Fibroblast of mammary gland (primary cell): ENCODE measurements at places on chromosomes 3 and 15.

DNA sequence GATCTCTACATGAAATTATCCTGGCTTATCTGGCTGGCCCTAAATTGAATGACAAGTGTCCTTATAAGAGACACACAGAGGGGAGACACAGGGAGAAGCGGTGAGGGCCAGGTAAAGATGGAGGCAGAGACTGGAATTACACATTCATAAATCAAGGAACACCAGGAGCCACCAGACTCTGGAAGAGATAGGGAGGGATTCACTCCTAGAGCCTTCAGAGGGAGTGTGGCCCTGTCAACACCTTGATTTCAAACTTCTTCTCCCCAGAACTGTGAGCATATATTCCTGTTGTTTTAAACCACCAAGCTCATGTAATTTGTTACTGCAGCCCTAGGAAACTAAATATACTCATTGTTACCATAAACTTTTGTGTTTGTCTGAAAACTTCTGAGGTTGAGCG, 193.7 kb downstream of the THRB start:
- DNase-seq: no peak

DNA sequence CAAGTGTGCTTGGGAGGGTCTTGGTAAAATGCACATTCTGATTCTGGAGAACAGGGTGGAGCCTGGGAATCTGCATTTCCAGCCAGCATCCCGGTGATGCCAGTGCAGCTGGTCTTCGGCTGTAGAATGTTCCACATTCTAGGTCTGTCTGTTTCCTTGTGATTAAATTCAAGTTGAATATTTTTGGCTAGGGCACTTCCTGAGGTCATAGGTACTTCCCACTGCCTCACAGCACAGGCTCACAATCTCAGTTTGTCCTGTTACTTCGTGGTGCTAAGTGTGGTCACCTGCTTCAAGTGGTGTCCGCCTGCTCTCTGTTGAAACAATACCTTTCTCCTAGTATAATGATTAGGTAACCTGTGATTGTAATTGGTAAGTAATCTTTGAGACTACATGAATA, 40.1 kb downstream of the FLNB start:
- DNase-seq: no peak

- DNase-seq: peak; percentile 41
Measured at GRCh38 chr3:67349551-67350174, 304.7 kb downstream of the SUCLG2 start.

GRCh38 chr15:63718590-63719035, 115.1 kb downstream of the HERC1 start:
- peak; percentile 81 for DNase-seq

DNA sequence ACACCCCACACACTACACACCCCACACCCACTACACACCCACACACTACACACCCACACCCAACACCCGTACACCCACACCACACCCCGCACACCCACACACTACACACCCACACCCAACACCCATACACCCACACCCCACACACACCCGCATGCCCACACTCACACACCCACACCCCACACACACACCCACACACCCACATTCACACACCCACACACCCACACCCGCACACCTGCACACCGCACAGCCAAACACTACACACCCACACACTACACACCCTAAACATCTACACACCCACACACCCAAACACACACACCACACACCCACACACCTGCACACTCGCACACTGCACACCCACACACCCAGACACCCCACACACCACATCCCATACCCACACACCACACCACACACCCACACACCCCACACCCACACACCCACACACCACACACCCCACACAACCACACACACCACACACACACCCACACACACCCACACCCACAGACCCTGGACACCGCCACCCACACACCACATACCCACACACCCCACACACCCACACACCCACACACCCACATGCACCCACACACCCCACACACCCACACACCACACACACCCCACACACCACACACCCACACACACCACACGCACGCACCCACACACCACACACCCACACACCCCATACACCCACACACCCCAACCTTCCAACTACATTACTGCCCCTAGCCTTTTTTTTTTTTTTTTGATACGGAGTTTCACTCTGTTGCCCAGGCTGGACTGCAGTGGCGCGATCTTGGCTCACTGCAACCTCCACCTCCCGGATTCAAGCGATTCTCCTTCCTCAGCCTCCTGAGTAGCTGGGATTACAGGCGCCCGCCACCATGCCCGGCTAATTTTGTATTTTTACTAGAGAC, 16.9 kb downstream of the CEP19 start:
- DNase-seq: no peak

- no peak for DNase-seq
Measured at GRCh38 chr15:79987569-79987955, 16.6 kb upstream of the BCL2A1 start.

DNA sequence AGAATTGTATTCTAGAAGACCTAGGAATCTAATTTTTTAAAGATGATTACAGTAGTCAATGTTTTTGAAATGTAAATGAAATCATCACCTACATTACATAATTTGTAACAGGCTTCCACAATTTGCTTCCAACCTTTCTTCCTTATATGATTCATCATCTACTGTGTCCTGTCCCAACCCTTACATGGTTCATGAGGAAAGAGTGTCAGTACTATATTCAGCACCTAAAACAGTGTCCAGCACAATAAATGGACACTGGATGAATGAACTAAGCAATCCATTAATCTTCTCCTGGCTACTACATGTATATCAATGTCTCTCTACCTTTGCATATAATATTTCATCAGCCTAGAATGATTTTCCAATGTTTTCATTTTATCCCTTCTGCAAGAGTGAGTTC, 12.2 kb downstream of the FGF12 start:
- no peak for DNase-seq

- DNase-seq: peak; percentile 94
Measured at GRCh38 chr3:48402281-48402732, 27.6 kb downstream of the PLXNB1 start.

GRCh38 chr3:97417-98258, 98.9 kb upstream of the CHL1 start:
- DNase-seq: peak; percentile 17

DNA sequence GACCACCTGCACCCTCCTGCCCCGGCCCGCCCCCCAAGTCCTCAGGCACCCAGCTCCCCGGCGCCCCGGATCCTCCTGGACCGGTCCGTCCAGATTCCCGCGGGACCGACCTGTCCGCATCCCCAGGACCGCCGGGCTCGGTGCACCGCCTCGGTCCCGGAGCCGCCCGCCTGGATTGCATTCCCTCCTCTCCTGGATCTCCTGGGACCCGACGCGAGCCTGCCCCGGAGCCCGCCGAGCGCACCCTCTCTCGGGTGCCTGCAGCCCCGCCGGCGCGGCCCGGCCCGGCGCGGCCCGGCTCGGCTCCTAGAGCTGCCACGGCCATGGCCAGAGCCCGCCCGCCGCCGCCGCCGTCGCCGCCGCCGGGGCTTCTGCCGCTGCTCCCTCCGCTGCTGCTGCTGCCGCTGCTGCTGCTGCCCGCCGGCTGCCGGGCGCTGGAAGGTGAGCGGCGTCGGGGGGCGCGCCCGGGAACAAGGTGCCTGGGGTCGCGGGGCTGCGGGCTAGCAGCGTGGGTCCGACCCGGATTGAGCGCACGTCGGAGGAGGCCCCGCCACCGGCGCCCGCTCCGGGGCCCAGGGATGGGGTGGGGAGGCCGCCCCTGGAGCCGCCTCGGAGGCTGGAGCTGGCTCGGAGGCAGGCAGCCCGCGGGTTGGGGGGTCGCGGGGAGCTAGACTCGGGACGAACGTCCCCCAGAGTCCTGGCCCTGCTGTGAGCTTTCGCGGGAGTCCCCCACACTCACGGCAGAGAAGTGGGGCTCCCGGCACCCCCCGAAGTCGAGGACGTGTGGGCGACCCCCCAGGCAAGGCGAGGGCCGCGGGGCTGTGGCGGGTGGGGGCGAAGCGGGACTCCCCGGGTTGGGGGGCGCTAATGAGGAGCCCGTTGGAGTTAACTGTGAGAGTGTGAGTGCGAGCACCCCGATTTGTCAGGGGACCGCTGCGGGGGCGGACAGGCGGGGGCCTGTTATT, 610 bp downstream of the EPHB3 start:
- no peak for DNase-seq

DNA sequence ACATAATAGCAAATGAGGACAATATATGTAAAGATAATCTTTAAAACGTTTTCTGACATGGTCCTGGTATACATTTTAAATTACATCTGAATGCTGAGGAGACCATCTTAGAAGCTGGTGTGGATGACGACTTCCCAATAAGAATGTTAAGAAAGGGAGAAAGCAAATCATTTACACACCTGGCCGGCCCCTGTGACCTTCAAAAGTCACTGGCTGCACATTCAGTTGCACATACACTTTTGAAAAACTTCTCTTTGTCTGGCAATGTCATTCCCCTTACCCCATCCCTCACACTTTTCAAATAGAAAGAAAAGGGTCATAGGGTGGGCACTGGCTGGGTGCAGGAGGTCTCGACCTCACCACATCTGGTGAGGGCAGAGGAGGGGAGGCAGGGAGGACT, 391.0 kb downstream of the MECOM start:
- no peak for DNase-seq

- peak; percentile 72 for DNase-seq
Measured at GRCh38 chr3:21273259-21274025, 477.6 kb downstream of the ZNF385D start.

DNA sequence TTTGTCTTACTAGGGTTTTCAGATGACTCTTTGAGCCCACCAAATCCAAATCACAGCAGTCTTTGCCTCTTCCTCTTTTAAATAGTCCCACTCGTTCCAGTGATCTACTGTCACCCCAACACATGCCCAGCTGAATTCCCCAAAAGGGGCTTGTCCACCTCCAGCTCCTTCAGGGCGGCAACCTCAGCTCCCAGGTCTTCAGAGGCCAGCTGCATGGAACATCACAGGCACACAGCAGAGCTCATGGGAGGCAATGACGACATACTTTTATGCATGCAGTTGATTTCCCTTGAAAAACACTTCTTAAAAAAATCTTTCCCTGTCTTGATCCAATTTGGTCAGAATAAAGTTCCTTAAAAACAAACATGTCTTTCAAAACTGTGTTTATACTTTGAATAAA, 244.3 kb upstream of the NR2F2 start:
- no peak for DNase-seq

- DNase-seq: no peak
Measured at GRCh38 chr3:190336516-190337189, 14.4 kb upstream of the CLDN1 start.

GRCh38 chr3:23968463-23969184, 23.5 kb downstream of the NR1D2 start:
- DNase-seq: peak; percentile 82

GRCh38 chr15:53328341-53328740, 431.1 kb downstream of the WDR72 start:
- DNase-seq: no peak

DNA sequence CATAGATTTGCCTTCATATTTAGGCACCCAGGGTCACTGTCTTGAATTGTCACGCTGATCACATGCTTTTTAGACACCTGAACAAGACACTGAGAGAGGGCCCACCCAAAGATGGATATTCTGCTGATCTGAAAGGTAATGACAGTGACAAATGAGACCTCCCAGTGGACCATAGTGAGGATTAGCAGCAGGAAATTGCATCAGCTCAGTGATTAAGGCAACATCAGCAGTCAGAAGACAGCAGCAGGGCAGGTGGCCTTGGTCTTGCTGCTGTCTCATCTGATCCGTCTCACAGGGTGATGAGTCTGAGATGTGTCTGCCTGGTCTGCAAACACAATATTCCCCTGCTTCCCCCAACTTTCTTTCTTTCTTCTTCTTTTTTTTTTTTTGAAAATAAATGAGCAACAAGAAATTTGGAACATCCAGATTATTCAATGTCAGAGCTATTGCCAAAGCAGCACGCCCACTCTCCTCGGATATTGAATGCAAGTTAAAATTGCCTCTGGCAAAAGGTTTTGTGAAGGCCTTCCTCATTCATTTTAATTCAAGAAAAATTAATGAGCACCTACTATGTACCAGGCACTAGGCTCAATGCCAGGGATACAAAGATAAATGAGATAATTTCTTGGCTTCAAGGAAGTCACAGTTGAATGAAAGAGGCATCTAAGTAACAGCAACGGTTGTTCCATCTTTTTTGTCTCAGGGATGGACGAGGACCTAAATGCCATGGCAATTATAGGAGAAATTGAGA, 14.1 kb downstream of the OTOL1 start:
- DNase-seq: peak; percentile 23

DNA sequence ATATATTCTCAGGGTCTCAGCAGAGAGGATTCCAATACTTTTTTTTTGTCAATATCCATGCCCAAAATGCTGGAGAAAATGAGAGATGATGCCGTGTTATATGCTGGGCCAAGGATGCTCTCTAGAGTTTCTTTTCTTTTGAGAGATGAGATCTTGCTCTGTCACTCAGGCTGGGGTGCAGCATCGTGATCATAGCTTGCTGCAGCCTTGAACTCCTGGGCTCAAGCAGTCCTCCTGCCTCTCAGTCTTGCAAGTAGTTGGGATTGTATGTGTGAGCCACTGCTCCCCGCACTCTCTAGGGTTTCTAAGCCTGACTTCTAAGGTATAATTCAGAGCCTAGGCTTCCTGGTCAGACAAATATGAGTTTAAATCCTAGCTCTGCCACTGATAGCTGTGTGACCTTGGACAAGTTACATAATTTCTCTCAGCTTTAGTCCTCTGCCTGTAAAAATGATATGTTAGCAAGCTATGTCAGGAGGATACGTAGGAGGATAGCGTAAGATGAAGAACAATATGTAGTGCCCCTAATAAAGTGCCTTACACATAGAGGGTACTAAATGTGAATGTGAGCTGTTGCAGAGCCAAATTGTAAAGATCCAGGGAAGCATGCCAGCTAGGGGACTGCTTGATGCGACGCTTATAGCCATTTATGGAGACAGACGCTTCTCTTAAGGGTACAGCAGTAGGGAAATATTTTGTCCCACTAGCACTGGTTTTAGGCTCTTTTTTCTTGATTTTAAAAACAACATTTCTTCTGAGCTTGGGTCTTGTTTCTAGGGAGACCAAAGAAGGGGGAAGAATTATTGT, 7.4 kb downstream of the STARD9 start:
- no peak for DNase-seq

DNA sequence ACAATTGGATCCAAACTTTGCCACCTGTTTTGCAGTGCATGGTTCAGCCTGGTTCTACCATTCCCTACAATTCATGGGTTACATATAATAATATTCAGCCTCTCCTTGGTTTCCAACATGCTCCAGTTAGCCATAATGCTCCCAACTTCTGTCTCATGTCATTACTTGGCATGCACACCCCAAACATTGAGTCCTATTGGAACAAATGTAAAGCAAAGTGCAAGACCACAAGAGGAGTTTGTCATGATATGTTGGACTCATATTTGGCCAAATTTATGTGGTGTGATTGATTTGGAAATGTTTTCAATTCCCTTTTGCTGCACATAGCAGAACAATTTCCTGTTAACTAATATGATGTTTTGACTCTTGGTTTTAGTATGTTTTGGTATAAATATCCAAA, 50.2 kb downstream of the KCNAB1 start:
- DNase-seq: no peak

DNA sequence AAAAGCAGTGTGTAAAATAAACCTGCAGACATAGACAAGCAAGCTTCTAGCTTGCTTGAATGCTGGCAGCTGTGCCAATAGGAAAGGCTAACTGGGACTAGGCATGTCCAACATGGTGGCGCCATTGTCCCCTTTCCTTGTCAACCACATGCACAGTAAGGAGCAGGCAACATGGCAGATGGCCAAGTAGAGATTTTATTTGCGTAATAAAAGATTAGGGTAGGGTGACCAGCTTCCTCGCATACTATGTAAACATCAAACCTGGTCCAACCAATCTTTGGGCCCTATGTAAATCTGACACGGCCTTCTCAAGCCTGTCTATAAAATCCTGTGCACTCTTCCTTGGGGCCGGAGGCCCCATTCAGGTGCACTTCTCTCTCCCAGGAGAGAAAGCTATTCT, 575.4 kb upstream of the GOLIM4 start:
- no peak for DNase-seq

GRCh38 chr15:51260202-51260601, 78.2 kb downstream of the CYP19A1 start:
- peak; percentile 96 for DNase-seq
